ENCODE measurements at places on chromosomes 11 and 22.

DNA sequence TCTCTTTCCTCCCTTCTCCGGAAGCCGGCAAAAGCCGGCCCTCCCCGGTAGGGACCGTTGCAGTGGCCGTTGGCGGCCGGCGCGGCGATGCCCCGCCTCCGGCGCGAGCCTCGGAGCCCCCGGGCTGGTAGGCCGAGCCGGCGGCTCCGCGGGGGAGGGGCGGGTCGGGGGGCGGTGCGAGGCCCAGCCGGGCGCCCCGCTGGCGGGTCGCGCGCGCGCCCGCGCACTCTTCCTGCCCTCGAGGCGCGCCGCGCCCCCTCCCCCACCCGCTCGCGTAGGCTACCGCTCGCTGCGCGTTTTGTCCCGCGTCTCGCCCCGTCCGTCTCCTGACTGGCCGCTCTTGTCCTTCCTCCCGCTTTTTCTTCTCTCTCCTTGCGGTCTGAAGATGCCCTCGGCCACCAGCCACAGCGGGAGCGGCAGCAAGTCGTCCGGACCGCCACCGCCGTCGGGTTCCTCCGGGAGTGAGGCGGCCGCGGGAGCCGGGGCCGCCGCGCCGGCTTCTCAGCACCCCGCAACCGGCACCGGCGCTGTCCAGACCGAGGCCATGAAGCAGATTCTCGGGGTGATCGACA is 591 bp downstream of the CAPRIN1 start:
- peak; percentile 93 for DNase-seq

- DNase-seq = no peak
Observed at GRCh38 chr11:75014129-75014528, 25.4 kb downstream of the NEU3 start.

- DNase-seq = no peak
Observed at GRCh38 chr22:45953178-45953577, 23.8 kb downstream of the WNT7B start.

DNA sequence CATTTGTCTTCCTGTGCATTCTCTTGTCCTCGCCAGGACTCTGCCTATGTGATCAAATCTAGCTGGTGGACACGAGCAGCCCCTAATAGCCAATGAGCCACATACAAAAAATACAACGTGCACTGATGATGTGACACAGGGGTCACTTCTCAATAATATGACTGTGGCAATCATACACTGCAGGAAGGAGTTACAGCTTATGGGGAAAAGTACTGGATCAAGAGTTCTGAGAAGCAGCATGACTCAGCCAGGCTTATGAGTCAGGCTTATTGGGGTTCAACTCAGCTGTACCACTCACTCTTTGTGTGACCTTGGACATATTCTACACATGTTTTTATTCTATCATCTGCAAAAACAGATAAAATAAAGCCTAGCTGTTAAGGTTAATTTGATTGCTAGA is 889.4 kb upstream of the TENM4 start:
- DNase-seq = no peak

DNA sequence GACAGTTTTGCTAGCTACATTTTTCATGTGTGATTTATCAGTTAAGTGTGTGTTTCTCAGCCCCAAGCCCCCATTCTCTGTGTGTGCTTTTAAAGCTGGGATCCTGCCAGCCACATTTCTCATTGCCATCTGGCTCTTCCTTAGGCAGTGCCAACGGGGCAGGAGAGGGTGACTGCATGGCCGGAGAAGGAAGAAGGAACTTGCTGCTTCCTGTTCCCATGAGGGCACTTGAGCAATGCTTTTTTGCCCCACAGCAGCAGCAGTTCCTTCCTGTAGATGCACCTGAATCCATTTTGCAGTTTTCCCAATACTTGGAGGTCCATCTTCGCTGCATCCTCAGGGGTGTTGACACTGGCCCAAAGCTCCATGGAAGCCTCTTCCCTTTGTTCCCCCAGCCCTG is 37.5 kb downstream of the TNRC6B start:
- peak; percentile 39 for DNase-seq

DNA sequence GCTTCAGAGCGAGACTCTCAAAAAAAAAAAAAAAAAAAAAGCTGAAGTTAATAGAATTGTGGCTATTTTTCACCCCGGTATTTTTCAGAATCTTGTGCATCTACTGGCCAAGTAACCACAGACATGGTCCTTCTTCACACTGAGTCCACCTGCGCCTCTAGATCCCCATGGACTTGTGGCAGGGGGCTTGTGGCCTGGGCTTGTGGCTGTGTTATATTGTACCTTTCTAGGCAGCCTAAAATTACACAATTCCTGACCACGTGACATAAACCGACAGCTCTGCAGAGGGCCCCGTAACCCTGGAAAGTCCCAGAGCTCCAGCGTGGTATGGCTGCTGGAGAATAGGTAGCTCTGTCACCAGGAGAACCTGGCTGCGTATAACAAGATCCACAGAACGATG is 10.9 kb upstream of the NAALADL1 start:
- DNase-seq = peak; percentile 28

GRCh38 chr11:8613036-8613435 is 19.0 kb upstream of the STK33 start:
- DNase-seq = no peak

DNA sequence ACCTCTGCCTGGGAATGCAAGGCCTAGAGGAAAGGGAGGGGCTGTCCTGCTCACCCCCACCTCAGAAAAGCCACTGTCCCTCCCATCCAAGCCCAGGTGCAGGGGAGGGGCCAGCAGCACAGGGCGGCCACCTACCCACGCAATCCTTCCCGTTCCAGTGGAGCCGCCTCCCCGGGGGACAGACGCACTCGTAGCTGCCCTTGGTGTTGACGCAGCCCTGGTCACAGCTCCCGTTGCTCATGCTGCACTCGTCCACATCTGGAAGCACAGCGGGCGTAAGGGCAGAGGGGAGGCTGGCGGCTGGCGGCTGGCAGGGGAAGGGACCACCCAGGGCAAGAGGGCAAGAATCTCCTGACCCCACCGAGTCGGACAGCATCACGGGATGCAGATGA is 40.3 kb upstream of the TTLL12 start:
- no peak for DNase-seq

DNA sequence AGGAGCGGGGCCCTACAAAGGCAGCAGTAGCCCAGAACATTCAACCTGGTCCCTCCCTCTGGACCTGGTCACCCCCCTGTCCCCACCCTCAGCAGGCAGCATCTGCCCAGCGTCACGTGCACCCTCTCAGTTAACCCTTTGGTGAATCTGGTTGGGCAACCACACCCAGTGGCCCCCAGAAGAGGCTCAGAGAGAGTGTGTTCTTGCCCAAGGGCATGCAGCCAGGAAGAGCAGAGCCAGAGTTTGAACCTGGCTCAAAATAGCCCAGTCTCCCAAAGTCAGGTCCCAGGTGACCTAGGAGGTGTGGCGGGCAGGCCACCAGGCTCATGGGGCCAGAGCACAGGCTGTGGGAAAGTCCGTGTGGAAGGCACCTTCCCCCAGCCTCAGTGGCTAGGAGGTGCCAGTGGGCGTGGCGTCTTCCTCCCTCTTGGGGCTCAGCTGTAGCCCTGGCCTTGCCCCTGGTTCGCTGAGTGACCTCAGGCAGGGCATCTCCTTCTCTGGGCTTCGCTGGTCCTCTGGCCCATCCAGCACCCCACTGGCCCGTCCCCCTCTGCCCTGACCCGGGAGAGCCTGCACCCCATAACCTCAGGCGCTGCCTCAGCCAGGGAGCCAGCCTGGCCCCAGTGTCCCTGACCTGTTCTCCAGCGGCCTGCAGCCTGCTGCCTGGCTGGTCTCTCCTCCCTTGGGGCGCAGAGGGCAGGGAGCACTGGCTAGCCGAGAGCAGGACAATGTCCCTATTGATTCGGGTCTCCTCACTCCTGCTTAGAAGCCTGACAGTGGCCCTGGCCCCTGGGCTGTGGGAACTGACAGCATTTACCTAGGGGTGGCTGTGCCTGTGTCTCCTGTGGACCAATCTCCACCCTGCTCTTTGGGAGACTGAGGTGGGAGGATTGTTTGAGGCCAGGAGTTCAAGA is 7.0 kb downstream of the ALDH3B1 start:
- DNase-seq = peak; percentile 73

DNA sequence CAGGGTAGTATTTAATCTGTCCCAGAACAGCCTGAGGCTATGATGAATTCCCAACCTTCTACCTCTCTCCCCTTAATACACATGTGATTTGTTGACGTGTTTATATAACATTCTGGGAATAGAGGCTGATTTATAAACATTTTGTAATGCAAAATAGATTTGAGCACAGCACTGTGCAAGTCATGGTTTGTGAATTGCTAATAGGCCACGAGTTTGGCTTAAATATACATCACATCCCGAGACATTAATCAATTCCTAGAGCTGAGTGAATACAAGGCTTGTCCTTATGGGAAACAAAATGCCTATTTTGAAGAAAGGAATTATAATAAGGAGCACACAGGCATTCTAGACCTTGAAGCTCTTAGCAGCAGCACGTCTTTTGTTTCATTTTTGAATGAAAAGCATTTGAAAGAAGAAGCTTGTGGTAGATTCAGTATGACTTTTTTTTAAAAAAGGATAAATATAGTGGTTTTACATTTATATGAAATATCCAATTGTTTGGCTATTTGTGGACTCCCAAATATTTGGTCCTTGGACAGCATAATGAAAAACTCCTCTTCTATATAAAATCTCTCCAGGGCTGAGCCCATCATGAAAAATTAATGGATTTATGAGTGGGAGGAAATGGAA is 116.4 kb downstream of the SLC17A6 start:
- DNase-seq = no peak

GRCh38 chr11:57530215-57530595 is 349 bp downstream of the TIMM10 start:
- no peak for DNase-seq

DNA sequence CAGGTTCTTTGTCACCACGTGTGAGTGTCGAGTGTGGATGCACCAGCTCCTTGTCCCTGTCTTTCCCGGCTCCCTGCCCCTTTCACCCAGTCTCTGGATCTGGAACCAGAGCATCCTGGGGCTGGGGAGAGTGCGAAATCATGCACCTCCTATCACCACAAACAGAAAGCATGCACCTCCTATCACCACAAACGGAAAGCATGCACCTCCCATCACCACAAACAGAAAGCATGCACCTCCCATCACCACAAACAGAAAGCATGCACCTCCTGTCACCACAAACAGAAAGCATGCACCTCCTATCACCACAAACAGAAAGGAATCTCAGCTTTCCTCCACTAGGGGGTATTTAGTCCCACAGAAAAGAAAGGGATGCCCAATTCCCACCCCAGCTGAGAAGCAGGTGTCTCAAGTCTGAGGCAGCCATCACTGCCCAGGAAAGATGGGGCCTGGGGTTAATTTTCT is 5.9 kb upstream of the GLB1L3 start:
- peak; percentile 36 for DNase-seq

Measured in hematopoietic multipotent progenitor cell treated with erythropoietin and hydrocortisone succinate and interleukin-3 and kit ligand, for 6 days (in vitro differentiated cells).